CD4-positive, alpha-beta T cell treated with Interleukin-17A for 4 hours (primary cell): ENCODE measurements at places on chromosomes 1 and 21.

GRCh38 chr1:59485171-59485570, 188.3 kb downstream of the FGGY start:
- no peak for DNase-seq

DNA sequence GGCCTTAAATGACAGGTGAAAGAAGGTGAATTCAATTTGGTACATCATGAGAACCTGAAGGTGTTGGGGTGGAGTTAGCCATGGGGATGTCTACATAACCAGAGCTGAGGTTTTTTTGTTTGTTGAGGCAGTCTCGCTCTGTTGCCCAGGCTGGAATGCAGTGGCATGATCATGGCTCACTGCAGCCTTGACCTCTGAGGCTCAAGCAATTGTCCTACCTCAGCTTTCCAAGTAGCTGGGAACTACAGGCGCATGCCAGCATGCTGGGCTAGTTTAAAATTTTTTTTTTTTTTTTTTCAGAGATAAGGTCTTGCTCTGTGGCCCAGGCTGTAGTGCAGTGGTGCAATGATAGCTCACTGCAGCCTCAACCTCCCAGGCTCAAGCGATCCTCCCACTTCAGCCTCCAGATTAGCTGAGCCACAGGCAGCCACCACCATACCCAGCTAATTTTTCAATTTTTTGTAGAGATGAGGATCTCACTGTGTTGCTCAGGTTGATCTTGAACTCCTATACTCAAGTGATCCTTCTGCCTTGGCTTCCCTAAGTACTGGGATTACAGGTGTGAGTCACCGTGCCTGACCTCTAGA, 1.9 kb upstream of the MPZ start:
- no peak for DNase-seq

DNA sequence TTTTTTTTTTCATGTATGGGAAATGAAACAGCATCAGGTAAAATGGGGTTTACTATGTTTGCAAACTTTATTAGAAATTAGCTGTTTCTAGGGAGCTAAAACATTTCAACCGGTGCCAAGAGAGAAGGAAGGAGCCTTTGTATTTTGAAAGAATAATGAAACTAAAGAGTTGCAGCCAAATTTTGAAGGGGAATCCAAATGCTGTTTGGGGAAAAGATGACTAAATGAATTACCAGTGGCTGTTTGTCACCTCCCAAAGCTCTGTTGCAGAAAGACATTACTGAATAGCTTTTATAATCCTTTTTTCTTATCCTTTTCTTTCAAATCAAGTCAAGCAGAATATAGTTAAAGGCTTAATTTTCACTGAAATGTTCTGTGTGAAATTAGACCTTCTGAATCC, 591.3 kb upstream of the ADGRL2 start:
- no peak for DNase-seq

DNA sequence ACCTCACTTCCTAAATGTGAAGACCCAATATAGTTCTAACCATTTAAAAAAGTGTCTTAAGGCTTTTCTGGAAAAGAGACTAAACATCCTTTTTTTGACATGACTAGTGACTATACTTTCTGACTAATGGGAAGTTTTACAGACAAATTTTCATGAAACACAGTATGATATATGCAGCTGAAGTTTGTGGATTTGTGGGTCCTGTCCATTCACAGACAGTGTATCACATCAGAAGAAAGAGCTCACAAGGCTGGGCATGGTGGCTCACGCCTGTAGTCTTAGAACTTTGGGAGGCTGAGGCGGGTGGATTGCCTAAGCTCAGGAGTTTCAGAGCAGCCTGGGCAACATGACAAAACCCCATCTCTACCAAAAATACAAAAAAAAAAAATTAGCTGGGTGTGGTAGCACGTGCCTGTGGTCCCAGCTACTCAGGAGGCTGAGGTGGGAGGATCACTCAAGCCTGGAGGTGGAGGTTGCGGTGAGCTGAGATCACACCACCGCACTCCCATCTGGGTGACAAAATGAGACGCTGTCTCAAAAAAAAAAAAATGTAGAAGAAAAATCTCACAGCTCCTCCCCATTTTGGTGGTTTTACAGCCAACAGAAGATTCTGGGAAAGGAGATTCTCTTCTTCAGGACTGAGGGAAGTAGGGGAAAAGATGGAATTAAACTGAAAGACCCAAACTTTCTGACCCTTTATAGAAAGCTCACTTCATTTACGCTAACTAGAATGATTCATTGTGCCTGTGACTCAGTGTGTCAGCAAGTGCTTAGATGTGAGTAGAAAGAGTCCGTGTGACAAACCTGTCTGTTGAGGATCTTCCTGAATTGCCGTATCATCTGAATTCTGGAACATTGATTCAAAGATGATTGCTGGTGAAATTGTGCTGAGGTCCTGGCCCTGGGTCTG, 15.2 kb upstream of the YRDC start:
- no peak for DNase-seq

DNA sequence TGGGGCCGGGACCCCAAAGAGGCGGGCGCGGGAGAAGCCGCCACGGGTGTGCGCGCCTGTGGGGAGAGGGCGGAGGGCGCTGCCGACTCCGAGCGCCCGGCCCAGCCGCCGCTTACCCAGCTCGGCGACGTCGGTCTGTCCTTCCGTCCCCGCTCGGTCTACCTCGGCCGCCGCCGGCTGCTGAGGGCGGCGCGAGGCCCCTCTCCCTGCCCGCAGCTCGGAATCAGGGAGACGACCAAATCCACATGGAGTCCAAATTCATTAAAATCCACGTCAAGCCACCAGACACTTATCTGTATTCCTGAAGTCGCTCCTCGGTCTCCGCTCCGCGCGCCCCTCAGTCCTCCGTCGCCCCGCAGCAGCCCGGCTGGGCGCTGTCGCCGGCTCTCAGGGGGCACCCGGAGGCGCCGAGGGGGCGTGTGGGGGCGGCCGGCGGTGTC, 637 bp downstream of the PLXNA2 start:
- peak; percentile 22 for DNase-seq

DNA sequence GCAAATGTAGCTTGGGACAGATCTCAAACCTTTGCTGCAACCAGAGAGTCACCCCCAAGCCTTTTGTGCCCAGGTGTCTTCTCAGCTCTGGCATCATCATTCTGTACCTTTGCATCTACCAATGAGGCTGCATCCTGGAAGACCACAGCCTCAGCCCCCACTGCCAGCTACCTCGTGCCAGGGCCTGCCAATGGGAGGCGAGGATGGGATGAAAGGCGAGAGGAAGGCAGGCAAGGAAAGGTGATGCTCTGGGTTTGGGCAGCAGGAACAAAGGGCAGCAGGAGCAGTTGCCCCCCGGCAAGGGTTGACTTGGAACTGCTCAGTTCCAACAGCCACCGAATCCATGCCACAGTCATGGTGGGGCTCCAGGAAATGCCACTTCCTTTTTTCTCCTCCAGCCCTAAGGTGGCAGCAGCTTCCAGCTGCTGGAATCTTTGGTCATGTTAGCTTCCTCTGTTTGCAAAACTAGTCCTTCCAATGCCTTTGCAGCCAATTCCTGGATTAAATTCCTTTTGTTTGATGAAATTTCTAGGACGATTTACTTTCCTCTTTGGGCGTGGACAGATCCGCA, 651.6 kb downstream of the NPHP4 start:
- DNase-seq, result no peak
